Activated CD4-positive, alpha-beta T cell treated with anti-CD3 and anti-CD28 coated beads for 36 hours (primary cell): ENCODE measurements at places on chromosomes 2 and 18. TPM values are rescaled to one million over a fixed set of nuclear protein-coding genes. Genes with fewer than 3 reads are reported as not detected.

The CXCR1 gene
- not detected for total RNA-seq

The SLC19A3 gene
- not detected for total RNA-seq

The LINC00305 gene
- not detected for total RNA-seq

The AOX1 gene
- 0.82 TPM for total RNA-seq

The CRYBA2 gene
- total RNA-seq = not detected

The KCNG3 gene
- 0.30 TPM for total RNA-seq

The COL4A3 gene
- total RNA-seq = not detected

The ATG16L1 gene
- total RNA-seq = 24.6 TPM
